ENCODE measurements at places on chromosomes 7 and 10.
A peak's percentile ranks its signal among the peaks of the same experiment; 100 is the strongest.

GRCh38 chr10:77837248-77837924 is 89.2 kb downstream of the DLG5 start:
- peak; percentile 29 for DNase-seq

DNA sequence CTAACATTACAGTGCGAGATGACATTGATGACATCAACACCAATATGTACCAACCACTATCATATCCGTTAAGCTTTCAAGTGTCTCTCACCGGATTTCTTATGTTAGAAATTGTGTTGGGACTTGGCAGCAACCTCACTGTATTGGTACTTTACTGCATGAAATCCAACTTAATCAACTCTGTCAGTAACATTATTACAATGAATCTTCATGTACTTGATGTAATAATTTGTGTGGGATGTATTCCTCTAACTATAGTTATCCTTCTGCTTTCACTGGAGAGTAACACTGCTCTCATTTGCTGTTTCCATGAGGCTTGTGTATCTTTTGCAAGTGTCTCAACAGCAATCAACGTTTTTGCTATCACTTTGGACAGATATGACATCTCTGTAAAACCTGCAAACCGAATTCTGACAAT is 4.3 kb downstream of the GPR22 start:
- DNase-seq, result no peak

DNA sequence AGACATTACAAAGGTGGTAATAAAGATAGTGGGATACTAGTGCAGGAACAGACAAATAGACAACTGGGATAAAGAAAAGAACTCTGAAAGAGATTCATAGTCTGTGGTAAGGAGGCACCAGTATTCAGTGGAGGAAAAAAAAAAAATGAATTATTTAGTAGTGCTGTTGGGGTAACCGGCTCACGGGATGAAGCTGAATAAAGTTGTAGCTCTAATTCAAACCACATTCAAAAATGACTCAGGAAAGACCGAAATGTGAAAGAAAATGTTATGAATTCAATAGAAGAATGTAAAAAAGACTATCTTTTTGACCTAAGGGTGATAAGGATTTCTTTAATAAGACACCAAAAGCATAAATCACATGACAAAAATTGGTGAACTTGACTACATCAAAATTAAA is 83.1 kb upstream of the HABP2 start:
- no peak for DNase-seq

DNA sequence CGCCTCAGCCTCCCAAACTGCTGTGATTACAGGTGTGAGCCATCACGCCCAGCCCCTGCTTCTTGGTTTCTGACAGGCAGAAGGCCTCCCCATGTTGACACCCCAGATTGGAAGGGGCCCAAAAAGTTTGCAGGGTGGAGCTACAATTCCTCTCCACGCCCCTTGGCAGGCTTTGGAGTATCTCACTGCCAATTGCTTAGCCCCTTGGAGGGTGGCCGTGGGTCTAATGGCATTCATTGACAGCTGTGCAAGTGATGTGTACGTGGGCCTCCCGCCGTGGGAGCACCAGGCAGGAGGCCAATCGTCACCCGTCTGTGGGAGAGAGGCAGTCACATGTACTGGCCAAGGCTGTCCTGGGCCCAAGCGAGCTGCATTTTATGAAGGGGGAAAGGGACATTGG is 73.7 kb upstream of the PPIF start:
- no peak for DNase-seq

- no peak for DNase-seq
Observed at GRCh38 chr10:93458821-93459257, 23.3 kb downstream of the MYOF start.

- DNase-seq, result no peak
Observed at GRCh38 chr7:102068846-102069245, 217.8 kb upstream of the SH2B2 start.

GRCh38 chr10:30671026-30671616 is 41.6 kb upstream of the LYZL2 start:
- no peak for DNase-seq

All from activated CD8-positive, alpha-beta memory T cell treated with anti-CD3 and anti-CD28 coated beads for 48 hours (primary cell).